Psoas muscle (tissue), 8 donors: ENCODE measurements at places on chromosomes 3 and 15. TPM values are rescaled to one million over a fixed set of nuclear protein-coding genes. Genes with fewer than 3 reads are reported as not detected.

Gene UTS2B
- 0.05 TPM for polyA plus RNA-seq

Gene TEX55
- polyA plus RNA-seq: 0.05 TPM

Gene ZPLD1
- polyA plus RNA-seq: not detected

Gene PCOLCE2
- 5.1 TPM for polyA plus RNA-seq

Gene COPS2
- polyA plus RNA-seq: 99.1 TPM

Gene MRPS22
- polyA plus RNA-seq: 143 TPM

Gene CELSR3
- polyA plus RNA-seq: 0.21 TPM

GRCh38 chr3:107428051-107428858 is 51.0 kb downstream of the CCDC54 start:
- no peaks in the 10 kb centered on the region for H3K27me3 ChIP-seq

DNA sequence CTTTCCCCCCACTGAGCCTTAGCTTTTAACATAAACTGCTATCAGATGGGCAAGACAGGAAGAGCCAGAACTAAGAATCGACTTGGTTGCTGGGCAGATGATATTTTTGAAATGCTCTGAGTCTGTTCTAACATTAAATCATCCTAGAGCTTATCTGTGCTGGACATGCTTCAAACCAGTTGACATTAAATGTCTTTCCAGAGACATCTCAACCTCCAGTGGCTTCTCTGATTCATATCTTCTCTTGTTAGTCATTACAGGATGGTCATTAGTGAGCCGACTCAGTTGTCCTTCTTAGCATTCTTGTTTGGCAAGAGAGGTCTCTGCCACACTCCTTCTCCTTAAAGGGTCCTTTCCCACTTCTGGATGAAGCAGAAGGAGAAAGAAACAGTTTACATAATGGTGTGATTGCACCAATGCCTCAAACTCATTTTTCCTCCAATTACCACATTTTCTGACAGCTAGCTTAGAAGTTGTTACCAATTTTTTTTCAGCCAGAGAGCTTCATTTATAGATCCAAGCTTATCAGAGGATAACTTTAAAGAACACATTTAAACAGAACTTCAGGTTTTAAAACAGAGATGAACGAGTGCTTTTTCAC is 21.7 kb upstream of the SYN2 start:
- DNase-seq: no peak
- no peak overlapping the region for H3K27ac ChIP-seq
- no peaks in the 10 kb centered on the region for H3K27me3 ChIP-seq
- no peaks in the 10 kb centered on the region for H3K36me3 ChIP-seq
- no peaks in the 10 kb centered on the region for H3K4me1 ChIP-seq

- H3K27ac ChIP-seq: no peak overlapping the region
- peaks cover 36% of the 10 kb centered on the region for H3K4me1 ChIP-seq
- H3K4me3 ChIP-seq: no peak overlapping the region
- no peak for DNase-seq
These were observed 194.2 kb downstream of the ATP10A start for GRCh38 chr15:25668901-25669300.

GRCh38 chr15:50925281-50925680 is 16.8 kb downstream of the AP4E1 start:
- no peaks in the 10 kb centered on the region for H3K36me3 ChIP-seq
- no peak overlapping the region for H3K4me3 ChIP-seq
- H3K27me3 ChIP-seq: no peaks in the 10 kb centered on the region
- DNase-seq: no peak
- H3K27ac ChIP-seq: no peak overlapping the region

- no peak overlapping the region for H3K4me3 ChIP-seq
- H3K36me3 ChIP-seq: no peaks in the 10 kb centered on the region
- no peak overlapping the region for H3K27ac ChIP-seq
- H3K27me3 ChIP-seq: no peaks in the 10 kb centered on the region
These were observed 284.0 kb upstream of the TBL1XR1 start for GRCh38 chr3:177481329-177481728.

GRCh38 chr15:77596821-77597803 is 35.6 kb downstream of the LINGO1 start:
- no peak overlapping the region for H3K4me3 ChIP-seq
- DNase-seq: no peak
- no peaks in the 10 kb centered on the region for H3K27me3 ChIP-seq
- no peaks in the 10 kb centered on the region for H3K36me3 ChIP-seq
- H3K27ac ChIP-seq: no peak overlapping the region

- no peaks in the 10 kb centered on the region for H3K4me1 ChIP-seq
- H3K27me3 ChIP-seq: no peaks in the 10 kb centered on the region
- no peak overlapping the region for H3K4me3 ChIP-seq
- H3K36me3 ChIP-seq: no peaks in the 10 kb centered on the region
These were observed 360.5 kb downstream of the EPHA3 start for GRCh38 chr3:89467898-89468363.

DNA sequence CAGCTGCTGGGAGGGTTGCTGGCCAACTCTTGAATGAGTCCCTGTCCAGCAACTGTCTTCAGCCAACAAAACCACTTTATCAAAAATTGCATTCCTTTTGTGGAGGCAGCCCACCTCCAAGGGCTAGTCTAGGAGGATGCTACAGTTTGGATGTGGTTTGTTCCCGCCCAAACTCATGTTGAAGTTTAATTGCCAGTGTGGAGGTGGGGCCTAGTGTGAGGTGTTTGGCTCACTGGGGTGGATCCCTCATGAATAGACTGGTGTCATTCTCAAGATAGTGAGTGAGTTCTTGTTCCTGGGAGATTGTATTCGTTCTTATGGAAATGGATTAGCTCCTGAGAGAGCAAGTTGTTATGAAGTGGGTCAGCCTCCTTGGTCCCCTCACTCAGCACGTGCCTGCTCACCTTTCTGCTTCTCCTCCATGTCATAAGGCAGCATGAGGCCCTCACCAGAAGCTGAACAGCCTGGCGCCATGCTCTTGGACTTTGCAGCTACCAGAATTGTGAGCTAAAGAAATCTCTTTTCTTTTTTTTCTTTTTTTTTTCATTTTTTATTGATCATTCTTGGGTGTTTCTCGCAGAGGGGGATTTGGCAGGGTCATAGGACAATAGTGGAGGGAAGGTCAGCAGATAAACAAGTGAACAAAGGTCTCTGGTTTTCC is 4.2 kb upstream of the RFC4 start:
- no peaks in the 10 kb centered on the region for H3K36me3 ChIP-seq
- H3K27me3 ChIP-seq: peaks cover 7% of the 10 kb centered on the region
- no peak overlapping the region for H3K4me3 ChIP-seq
- H3K4me1 ChIP-seq: peaks cover 9% of the 10 kb centered on the region

GRCh38 chr3:119240101-119240590 is 532 bp downstream of the B4GALT4 start:
- H3K4me1 ChIP-seq: peaks cover 10% of the 10 kb centered on the region
- peak; percentile 57 for DNase-seq
- no peaks in the 10 kb centered on the region for H3K36me3 ChIP-seq
- peak overlapping the region; percentile 89 for H3K4me3 ChIP-seq
- no peaks in the 10 kb centered on the region for H3K27me3 ChIP-seq
- peak overlapping the region; percentile 92 for H3K27ac ChIP-seq

DNA sequence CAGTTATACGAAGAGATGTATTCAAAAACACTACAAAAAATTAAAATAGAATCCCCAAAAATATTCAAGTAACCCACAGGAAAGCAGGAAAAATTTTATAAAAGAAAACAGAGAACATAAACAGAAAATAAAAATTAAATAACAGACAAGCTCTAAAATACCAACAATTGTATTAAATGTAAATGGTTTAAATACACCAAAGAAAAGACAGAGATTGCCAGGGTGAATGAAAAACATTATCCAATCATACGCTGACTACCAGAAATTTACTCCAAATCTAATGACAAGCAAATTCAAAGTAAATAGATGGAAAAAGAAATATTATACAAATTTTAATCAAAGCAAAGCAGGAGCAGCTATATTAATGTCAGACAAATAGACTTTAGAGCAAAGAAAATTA is 103.6 kb downstream of the BOC start:
- H3K27ac ChIP-seq: no peak overlapping the region
- DNase-seq: no peak
- no peaks in the 10 kb centered on the region for H3K27me3 ChIP-seq
- no peaks in the 10 kb centered on the region for H3K36me3 ChIP-seq

GRCh38 chr3:127692501-127693335 is 20.0 kb downstream of the ABTB1 start:
- H3K27me3 ChIP-seq: no peaks in the 10 kb centered on the region
- H3K4me1 ChIP-seq: peaks cover 35% of the 10 kb centered on the region
- no peak overlapping the region for H3K4me3 ChIP-seq
- H3K36me3 ChIP-seq: peaks cover 4% of the 10 kb centered on the region

GRCh38 chr3:137760341-137761098 is 3.6 kb upstream of the SOX14 start:
- peaks cover 3% of the 10 kb centered on the region for H3K4me1 ChIP-seq
- no peak for DNase-seq
- no peak overlapping the region for H3K27ac ChIP-seq
- H3K36me3 ChIP-seq: no peaks in the 10 kb centered on the region

DNA sequence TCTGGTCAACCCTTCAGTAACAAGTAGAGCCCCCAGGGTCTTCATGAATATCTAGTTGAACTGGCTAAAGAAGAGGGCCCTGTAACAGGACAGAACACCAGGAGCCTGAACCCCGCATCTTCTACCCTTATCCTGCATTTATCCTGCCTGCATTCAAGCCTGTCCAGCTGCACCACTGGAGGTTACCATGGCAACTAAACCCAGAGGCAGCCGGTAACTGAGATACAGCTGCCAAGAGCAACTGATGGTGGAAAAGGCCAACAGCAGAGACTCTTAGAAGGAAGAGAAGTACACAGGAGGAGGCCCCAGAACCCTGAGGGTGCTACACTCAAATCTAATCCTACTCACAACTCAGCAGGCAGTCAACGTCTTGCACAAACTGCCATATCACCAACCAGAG is 3.7 kb upstream of the PRKAR2A start:
- no peaks in the 10 kb centered on the region for H3K36me3 ChIP-seq
- H3K27ac ChIP-seq: no peak overlapping the region
- no peak overlapping the region for H3K4me3 ChIP-seq
- peak; percentile 1 for DNase-seq
- H3K4me1 ChIP-seq: peaks cover 13% of the 10 kb centered on the region
- no peaks in the 10 kb centered on the region for H3K27me3 ChIP-seq

- no peaks in the 10 kb centered on the region for H3K4me1 ChIP-seq
- no peak for DNase-seq
- no peak overlapping the region for H3K4me3 ChIP-seq
- H3K27ac ChIP-seq: no peak overlapping the region
These were observed 307.5 kb downstream of the PYDC2 start for GRCh38 chr3:191768421-191768820.

- no peak overlapping the region for H3K4me3 ChIP-seq
- H3K36me3 ChIP-seq: no peaks in the 10 kb centered on the region
- H3K27ac ChIP-seq: peak overlapping the region; percentile 64
- H3K27me3 ChIP-seq: no peaks in the 10 kb centered on the region
- DNase-seq: no peak
These were observed 5.3 kb downstream of the TM4SF4 start for GRCh38 chr3:149479621-149480325.

- H3K27me3 ChIP-seq: no peaks in the 10 kb centered on the region
- no peaks in the 10 kb centered on the region for H3K36me3 ChIP-seq
- no peaks in the 10 kb centered on the region for H3K4me1 ChIP-seq
These were observed 8.2 kb upstream of the TMEM62 start for GRCh38 chr15:43125100-43125661.

DNA sequence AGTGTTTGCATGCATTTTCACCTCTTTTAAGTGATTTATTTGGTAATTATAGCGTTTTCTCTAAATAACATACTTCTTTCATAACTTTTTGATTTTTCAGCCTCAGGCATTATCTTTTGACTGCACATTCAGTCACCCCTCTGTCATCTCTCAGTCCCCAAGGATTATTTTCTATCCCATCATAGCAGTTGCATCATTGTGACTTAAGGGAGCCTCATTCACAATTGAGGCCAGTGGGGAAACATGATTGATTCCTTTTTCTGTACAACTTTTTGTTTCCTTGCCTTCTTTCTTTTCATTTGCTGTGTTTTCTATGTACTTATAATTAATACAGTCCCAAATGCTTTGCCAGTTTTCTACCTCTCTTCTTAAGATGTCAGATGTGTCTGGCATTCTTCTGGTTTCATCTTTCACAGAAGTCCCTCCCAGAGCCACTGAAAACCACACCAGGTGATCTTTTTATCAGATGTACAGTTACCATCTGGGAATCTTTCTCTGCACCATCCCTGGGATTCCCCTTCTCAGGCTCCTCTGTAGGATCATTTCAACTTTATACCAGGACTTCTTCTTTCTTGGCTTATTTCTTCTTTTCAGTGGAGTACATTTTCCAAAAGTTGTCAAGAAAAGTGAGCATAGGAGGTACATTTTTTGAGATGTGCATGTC is 151.4 kb downstream of the RAP2B start:
- no peak for DNase-seq
- H3K27ac ChIP-seq: no peak overlapping the region
- H3K36me3 ChIP-seq: no peaks in the 10 kb centered on the region
- no peaks in the 10 kb centered on the region for H3K27me3 ChIP-seq

- no peaks in the 10 kb centered on the region for H3K4me1 ChIP-seq
- no peaks in the 10 kb centered on the region for H3K27me3 ChIP-seq
- H3K27ac ChIP-seq: no peak overlapping the region
- DNase-seq: no peak
These were observed 7.9 kb upstream of the BCL2L10 start for GRCh38 chr15:52120488-52120887.

DNA sequence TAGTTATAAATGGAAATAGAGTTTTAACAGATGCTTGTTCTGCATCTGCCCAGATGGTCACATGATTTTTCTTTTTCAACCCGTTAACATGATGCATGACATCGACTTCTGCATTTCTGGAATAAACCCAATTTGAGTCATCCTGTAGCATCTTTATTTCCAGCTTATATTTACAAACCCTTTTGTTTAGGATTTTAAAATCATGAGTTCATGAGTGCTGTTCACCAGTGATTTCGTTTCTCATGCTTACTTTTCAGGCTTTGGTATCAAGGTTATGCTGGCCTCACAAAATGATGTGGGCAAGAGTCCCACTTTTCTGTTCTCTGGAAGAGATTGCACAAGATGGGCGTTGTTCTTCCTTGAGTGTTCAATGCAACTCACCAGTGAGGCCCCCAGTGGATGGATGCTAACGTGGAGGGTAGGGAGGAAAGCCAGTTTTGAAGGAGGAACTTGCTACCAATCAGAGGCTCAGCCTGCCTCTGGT is 5.2 kb downstream of the HRH1 start:
- no peaks in the 10 kb centered on the region for H3K4me1 ChIP-seq
- no peak overlapping the region for H3K4me3 ChIP-seq
- H3K27ac ChIP-seq: no peak overlapping the region
- H3K27me3 ChIP-seq: no peaks in the 10 kb centered on the region

DNA sequence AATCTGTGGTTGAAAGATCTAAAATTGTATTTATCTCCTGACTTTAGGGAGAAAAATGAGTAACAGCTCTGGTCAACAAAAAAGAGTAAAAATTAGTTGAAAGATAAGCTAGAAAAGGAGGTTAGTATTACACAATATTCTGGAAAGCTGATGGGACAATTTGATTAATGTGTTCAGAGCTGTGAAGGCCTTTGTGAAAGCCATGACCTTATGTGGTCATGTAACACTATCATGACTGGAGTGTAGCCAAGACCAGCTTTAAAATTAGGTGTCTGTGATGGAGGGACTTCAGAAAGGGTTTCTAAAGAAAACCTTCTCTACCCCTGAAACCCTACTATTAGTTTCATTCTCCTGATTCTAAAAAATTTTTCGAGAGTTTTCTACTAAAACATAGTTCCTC is 127.2 kb downstream of the NFKBIZ start:
- DNase-seq: no peak
- no peak overlapping the region for H3K27ac ChIP-seq
- peaks cover 8% of the 10 kb centered on the region for H3K4me1 ChIP-seq
